ENCODE measurements at places on chromosomes 2 and 18. TPM values are rescaled to one million over a fixed set of nuclear protein-coding genes. Genes with fewer than 3 reads are reported as not detected.

DNA sequence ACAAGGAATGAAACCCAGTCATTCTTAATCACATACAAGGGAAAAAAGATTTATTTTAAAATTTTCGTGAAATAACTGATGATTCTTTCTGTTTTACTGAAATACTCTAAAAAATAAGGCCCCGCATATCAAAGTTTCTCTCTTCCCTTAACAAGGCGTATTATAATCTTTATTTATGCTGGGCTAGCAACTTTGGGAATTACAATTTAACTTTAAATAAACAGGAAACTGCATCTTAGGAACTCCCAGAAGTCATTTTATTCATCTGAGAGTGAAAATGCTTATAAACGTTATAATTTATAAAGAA, 166.7 kb downstream of the TCF4 start:
- DNase-seq: no peak

- DNase-seq: peak; percentile 72
Measured at GRCh38 chr2:146917431-146918042, 927.3 kb upstream of the ACVR2A start.

GRCh38 chr2:119464981-119465380, 33.3 kb downstream of the TMEM37 start:
- DNase-seq: peak; percentile 20

DNA sequence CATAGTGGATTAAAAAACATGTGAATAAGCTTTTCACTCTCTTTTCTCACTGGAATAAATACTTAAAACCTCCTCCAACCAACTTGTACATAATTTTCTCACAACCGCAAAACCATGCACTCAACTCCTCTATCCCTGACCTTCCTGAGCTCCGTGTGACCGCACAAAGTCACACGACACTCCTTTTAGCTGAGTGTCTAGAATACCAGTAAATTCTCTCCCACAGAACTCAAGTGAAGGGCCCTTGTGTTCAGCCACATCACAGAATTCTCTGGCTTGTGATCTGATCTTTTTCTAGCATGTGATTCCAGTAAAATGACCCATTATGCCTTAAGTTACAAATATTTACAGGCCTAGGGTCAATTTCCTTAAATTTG, 91.2 kb upstream of the ARL4C start:
- no peak for DNase-seq

DNA sequence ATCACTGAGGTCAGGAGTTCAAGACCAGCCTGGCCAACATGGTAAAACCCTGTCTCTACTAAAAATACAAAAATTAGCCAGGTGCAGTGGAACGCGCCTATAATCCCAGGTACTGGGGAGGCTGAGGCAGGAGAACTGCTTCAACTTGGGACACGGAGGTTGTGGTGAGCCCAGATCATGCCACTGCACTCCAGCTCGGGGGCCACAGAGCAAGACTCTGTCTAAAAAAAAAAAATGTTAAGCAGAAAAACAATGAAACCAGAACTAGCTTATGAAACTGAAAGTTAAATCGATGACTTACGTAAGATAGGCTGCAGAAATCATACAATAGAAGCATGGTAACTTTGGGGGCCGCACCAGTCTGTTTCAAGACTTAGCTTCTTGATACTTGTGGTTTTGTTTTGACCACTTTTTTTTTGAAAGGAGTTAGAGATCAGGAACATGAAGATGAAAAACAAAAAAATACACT, 6.2 kb upstream of the GPR155 start:
- no peak for DNase-seq

- DNase-seq: peak; percentile 72
Measured at GRCh38 chr2:26355038-26355995, 8.7 kb upstream of the ADGRF3 start.

DNA sequence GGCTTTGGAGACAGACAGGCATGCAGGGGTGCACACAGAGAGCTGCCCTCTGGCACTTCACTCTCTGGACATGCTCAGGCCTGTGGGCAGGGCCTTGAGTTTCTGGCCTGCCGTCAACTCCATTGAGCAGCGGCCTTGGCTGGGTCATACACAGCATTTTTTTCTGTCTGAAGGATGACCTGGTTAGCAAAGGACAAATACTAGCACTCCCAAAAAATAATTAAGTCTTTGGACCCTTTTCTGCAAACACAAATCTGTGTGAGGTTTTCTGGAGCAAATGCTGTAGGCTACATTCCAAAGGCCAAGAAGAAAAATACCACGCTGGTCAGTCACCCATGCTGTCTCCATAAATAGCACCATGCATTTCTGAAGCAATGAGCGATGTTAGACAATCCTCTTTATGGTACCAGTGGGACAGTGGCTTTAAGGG, 124.7 kb upstream of the CTAGE1 start:
- DNase-seq: peak; percentile 54

- DNase-seq: peak; percentile 65
Measured at GRCh38 chr18:29164020-29164706, 987.2 kb upstream of the CDH2 start.

CTNNA2 gene
- total RNA-seq: 0.96 TPM

HOXD1 gene
- total RNA-seq: 0.48 TPM

CCDC74A gene
- not detected for total RNA-seq

GCG gene
- 2.4 TPM for total RNA-seq

RIOK3 gene
- total RNA-seq: 108 TPM

HAAO gene
- total RNA-seq: 19.0 TPM

Data from umbilical cord (tissue), 2 donors.